Esophagus muscularis mucosa (tissue), 4 donors: ENCODE measurements at places on chromosomes 1 and 21.

- no peak for DNase-seq
Measured at GRCh38 chr1:99496067-99496466, 149.8 kb upstream of the PALMD start.

- DNase-seq: no peak
Measured at GRCh38 chr1:105894006-105894405, 1162.5 kb upstream of the PRMT6 start.

- DNase-seq: no peak
Measured at GRCh38 chr1:3518256-3518655, 63.8 kb downstream of the ARHGEF16 start.

DNA sequence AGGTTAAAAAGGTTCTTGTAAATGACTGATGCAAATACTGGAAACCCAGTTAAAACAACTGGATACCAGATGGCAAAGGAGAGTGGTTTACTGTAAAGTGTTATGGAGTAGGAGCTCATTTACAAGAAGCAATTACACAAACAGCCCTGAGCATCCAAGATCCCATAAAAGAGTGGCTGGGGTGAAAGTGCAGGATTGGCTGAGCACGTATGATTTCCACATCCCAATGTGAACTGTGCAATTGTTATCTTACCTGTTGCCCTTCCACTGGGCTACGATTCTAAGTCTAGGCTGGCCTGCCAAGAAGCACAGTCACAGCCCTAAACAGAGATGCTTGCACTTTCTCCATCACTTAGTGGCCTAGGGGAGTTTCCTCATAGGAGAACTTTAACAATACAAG lies 277.6 kb upstream of the RUNX1 start:
- DNase-seq: peak; percentile 79

DNA sequence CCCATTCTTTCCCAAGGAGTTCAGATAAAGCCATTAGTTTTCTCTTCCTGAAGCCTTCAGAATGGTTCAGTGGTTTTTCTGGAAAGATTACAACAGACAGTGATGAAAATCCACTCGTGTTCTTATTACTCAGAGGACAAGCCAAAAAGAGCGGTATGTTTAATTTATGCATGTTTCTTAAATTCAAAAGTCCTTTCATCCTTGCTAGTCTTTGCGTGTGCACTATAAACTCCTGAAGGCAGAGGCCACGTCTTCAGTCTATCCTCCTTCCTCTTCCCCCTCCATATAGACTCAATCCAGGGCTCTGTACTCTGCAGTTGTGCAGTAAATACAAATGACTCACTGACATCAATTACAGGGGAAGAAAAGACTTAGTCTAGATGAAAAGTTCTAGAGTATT lies 409.2 kb upstream of the PLXNA2 start:
- DNase-seq: no peak

DNA sequence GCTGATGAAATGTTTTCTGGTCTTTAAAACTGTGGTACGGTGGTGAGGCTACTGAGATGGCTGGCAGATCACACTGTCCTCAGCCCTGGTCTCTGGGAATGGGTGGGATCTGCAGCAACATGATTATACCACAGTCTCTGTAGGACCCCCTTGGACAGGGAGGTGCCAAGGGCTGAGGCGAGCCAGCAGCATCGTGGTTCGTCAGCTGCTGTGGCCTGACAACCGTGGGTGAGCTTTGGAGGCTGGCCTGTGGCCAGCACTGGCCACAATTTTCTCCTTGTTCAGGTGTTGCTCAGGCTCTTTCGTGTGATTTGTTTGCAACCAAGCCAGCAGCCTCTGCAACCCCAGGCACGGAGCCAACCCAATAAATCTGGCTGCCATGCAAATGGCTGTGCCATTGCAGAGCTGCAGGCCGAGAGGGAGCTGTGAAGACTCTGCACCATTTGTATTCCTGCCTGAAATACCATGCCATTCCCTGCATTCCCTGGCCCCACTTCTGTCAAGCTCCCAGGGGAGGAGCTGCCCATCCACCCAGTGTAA lies 70.9 kb downstream of the PCP4 start:
- DNase-seq: no peak
